Omental fat pad (tissue), 4 donors: ENCODE measurements at places on chromosomes 6 and 20.

DNA sequence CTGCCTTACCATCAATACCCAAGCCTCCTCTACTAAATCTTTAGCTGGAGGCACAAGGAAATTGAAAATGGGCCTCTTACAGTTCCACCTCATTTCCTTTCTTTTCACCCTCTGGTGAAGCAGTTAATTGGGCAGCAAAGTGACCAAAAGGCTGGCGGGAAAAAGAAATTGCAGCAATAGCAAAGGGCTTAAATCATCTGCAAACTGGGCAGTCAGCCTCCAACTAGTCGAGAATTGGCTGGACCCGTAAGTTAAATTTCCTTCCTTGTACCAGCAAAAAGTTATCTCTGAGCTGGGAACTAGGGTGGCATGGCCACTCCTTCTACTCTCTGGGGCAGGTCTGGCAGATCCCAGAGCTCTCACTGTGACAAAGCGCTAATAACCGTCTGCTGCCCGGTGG lies 33.5 kb downstream of the GHRH start:
- no peak for DNase-seq

GRCh38 chr6:63295553-63296194 lies 24.1 kb downstream of the LGSN start:
- no peak for DNase-seq

- no peak for DNase-seq
Measured at GRCh38 chr6:48080227-48081009, 30.6 kb downstream of the PTCHD4 start.

DNA sequence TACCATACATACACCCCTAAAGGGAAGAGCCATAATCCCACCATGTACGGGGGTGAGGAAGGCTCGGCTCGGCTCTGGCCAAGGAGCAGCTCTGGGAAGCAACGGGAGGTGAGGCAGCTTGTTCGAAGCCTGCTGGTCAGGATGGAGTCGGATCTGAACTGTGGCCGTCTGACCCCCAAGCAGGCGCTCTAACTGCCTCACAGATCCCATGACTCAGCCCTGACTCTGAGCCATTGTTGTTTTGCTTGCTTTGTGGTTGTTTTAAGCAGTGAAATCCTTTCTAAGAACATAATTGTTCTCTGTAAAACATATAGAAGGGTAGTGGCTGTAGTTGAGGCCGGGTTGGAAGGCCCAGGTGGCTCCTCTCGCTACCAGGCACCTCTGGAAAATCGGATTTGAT lies 10.9 kb downstream of the C6orf132 start:
- DNase-seq = no peak

GRCh38 chr6:55034752-55035151 lies 139.6 kb upstream of the HCRTR2 start:
- DNase-seq = no peak

- DNase-seq = no peak
Measured at GRCh38 chr6:163133691-163134090, 280.8 kb upstream of the QKI start.
